ENCODE measurements at places on chromosomes 1 and 21.

- no peak for DNase-seq
Measured at GRCh38 chr1:85623061-85623471, 42.5 kb downstream of the CCN1 start.

GRCh38 chr1:225242611-225243010 lies 185.2 kb downstream of the LBR start:
- DNase-seq: no peak

DNA sequence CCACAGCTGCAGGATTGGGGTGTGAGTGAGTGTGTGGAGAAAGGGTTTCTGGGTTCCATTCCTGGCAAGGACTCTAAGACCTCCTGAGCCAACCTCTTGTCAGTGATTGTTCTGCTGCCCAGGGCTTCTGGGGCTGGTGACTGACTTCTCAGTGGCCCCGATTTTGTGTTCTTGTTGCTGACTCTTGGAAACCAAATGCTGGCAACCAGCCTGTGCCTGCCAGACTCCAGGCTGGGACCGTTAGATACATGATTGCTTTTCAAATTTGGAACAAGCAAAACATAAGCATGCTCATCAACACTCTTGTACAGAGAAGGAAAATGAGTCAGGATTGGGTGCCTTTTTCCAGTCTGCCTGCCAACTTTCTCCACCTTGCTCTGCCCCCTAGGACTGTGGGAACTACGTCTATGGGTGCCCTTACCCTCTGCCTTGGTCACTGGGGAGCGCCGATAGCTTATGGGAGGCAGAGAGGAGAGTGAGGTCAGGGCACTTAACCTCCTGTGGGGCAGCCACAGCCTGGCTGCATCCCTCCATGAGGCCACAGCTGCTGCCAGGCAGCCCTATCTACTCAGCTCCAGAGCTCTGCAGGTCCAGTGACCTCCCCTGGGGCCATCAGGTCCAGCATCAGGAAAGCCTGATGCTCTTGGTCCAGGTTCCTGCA lies 39.3 kb upstream of the EPS8L3 start:
- peak; percentile 74 for DNase-seq

- no peak for DNase-seq
Measured at GRCh38 chr1:55446351-55446750, 231.2 kb upstream of the USP24 start.

- DNase-seq: no peak
Measured at GRCh38 chr21:41506611-41507520, 1.1 kb downstream of the TMPRSS2 start.

- no peak for DNase-seq
Measured at GRCh38 chr1:57632401-57632800, 208.5 kb upstream of the DAB1 start.

DNA sequence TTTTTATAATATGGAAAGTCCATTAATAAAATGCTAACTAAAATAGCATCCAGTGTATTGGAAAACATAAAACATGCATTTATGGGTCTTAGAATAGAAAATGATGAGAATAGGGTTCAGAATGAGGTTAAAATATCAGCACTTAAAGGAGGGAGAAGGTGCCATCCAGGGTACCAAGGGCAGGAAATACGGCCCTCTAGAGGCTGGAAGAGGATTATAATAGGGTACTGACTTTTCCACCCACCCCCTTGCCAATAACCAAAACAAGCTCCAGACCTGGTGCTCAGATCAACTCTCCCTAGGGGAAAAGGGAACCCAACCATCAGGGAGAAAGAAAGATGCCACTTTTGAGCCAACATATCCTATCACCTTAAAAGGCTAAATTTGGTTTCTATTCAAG lies 26.7 kb downstream of the ASTN1 start:
- DNase-seq: no peak

DNA sequence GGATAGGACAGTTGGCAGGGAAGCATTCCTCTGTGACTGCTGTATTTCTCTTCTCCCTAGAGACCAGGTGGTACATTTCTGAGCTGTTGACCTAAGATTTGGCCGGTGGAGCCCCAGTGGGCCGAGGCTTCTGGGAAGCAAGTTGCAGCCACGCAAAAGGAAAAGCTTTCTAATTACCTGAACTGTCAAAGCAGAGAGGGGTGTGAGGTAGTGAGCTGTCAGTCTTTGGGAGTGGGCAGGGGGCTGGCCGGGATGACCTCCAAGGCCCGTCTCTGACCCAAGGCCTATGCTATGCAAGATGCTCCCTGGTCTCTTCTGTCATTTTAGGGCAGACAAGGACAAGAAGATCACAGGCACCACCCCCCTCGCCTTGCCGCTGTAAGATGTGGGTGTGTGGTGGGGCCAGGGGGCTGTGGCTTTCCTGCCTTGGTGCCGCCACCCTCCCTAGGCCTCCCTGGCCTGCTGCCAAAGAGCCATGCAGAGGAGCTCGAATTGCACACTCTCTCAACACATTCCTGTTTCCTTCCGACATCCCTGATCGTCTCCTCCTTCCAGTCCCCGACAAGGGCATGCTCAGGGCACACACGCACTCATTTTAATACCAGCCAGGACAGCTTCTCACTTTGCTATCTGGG lies 7.7 kb downstream of the PADI1 start:
- peak; percentile 27 for DNase-seq

DNA sequence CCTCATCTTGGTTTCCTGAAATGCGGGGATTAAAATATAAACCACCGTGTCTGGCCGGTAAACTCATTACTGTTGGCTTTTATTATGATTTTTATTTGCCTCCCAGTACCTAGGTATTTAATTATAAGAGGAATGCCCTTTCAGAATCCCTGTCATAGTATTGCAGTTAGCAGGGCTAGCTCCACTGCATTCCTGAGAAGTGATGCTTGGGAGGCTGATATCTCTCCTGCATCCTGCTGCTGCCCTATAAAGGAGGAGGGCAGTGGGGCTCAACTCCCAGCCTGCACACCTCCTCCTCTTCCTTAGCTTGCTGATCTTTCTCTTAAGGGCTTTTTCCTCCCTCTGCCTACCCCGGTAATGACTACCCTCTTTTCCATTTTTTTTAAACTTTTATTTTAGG lies 19.9 kb upstream of the DISC1 start:
- no peak for DNase-seq

DNA sequence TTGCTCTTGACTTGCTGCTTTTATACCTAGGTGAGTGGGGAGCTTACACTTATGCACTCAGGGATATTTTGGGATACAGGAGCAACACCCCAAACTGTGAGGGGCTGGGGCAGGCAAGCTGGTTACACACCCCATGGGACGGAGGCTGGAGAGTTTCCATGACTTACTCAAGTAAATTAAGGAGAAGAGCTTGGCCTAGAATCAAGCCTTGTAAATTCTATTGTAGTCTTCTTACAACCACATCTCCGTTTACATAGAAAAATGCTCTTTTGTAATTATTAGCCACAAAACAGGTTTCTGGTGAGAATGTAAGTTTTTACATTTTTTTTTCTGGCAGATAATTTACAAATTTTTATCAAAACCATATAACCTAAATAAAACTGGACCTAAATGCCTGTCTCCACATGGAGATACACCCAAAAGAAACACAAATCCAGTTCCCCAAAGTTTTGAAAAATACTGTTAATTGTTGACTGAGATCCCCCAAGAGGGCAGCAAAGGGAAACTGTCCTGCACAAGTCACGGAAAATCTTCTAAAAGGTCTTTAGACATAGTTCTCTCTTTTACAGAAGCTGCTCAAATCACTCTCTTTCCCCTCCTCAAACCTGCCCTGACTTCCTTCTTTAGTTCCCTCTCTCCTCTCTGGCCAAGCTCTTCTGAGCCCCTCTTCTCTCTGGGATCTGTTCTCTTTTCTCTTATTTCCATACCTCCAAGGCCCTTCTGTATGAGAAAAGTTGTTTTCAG lies 134.0 kb downstream of the HIVEP3 start:
- DNase-seq: no peak

DNA sequence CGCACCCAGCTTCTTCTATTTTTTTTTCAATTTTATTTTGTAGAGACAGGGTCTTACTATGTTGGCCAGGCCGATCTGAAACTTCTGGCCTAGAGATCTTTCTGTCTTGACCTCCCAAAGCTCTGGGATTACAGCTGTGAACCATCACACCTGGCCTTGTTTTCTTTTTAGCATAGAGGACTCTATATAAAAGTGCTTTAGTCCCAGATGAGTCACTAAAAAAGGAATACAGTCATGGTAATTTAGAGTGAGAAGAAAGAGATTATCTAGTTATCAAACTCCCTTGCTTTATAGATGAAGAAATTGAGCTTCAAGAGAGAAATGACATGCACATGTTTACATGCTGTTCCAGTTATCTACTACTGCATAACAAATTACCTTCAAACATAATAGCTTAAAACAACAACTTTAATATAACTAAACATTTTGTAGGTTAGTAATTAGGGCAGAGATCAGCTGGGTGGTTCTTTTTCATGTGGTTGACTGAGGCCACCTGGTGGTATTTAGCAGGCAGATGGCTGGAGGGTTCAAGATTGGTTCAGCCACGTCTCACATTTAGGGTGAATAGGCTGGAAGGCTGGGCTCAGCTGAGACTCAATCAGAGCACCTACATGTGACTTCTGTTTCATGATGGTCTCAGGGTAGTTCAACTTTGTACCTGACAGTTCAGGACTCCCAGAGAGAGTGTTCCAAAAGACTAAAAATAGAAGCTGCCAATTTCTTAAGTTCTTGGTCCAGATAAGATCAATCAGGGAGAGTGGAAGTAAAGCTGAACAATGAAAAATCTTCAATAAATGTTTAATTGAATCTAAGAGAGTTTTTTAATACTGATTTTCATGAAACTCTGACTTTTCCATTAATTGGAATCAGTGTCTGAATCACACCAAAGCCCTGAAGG lies 16.9 kb upstream of the MTF2 start:
- peak; percentile 28 for DNase-seq

DNA sequence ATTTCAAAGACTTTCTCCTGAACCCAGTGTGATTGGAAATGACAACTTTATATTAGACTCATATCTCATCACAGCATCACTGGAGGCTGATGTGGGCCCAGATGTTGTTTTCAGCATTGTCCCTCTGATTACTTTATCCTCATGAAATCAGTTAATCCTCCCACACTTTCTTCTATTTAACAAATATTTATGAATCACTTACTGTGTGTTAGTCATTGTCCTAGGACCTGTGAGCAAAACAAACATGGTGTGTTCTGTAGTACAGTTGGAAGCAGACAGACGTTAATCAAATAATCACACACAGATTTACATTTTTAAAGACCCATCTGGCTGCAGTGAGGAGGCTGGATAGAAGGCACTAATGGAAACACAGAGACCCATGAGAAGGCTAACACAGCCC lies 383.7 kb downstream of the PRDM2 start:
- no peak for DNase-seq

DNA sequence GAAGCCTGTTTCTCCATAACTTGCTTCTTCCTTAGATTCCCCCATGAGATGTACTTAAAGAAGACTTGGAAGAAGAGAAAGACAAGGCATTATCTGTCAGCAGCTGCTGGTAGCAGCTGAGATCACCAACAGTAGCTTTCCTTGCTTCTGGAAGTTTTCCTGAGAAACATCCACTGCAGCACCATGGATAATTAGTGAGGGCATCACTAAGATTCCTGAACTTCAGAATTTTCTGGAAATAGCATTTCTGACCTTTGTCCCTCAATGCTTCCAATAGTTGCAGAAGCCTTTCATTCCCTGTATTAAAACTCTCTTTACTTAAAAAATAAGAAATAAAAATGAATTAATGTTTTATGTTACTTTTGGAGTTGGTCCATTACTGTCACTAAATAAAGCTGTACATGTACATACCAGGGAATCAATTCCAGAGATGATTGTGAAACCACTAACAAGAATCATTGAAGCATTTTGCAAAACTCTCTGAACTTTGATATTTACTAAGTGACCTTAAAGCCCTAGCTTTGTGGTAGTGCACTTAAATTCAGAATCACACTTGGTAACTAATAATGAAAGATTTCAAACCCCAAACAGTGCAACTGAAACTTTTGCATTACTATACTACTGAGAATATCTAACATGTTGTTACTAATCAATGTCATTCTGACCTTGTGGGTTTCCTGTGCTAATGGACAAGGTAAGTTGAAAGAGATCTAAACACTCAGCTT lies at the start of gene CFHR4:
CFHR4 (plus strand) TSS at position 538 of the 725 bp plus-strand sequence; CDS start at position 637, 99 bp downstream.
- DNase-seq: no peak

- no peak for DNase-seq
Measured at GRCh38 chr1:151721788-151722510, 627 bp downstream of the RIIAD1 start.

DNA sequence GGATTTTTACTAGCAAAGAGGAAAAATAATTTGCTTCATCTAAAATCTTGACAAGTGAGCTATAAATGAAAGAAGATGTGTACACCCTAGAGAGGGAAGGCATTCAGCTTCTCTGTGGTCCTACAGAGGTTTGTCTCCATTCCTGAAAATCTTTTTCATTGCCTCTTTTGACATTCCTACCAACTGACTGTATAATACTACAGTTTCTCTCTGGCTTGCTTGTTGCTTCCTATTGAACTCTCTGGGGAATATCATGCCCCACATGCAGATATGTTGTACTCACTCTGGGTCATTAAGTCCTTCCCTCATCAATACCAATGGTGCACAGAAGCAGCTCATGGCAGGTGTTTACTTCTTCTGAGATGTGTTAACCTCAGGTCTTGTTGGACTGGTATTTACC lies 371.2 kb upstream of the PLXNA2 start:
- DNase-seq: no peak

DNA sequence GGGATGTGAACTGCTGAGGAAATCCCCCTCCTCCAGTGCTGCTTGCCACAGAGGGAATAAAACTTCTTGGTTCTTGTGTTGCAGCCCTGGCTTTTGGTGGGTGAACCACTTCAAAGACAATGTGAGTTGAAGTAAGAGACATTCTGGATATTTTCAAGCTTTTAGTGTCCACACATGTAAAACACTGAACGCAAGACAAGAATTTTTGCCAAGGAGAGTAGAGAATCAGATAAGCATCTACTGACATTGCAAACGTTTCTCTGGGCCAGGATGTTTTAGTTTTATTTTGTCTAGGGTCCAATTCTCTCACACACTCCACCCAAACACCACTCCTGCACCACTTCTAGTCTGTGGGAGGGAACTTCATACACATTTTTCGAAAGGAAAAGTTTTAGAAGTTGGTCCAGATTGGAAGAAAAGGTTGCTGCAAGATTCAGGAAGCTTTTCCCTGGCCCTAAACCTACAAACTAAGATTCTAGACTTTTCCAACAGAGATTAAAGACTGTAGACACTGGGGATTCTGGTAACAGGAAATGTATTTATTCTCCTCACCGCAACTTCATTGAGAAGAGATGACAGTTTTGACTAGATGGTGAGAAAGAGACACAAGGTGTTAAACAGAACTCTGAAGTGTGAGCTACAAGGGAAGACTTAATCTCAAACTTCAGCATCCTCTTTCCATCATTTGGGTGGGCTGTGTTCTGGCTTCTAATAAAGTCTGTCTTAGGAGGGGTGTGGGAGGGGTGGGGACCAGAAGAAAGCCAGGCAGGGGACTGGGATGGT lies 16.1 kb downstream of the FASLG start:
- DNase-seq: no peak

DNA sequence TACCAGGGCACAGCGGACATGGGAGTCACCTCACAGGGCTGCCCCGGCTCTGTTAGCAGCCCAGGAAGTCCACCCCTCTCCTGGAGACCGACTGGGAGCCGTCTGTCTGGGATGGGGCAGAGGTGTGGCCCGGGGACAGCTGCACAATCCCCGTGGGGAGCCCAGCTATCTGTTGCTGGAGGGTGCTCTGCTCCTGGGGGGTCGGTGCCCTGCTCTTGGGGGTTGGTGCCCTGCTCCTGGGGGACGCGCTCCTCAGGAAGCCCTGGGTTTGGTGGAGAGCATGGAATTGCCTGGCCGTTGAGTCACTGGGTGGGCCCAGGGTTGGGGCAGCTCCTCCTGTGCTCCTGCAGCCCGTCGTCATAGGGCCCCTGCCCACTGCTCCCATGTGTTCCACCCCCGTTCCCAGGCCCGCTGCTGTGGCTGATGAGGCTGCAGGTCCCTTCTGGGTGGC lies 39.3 kb downstream of the AGPAT3 start:
- no peak for DNase-seq
